GM23338 (cell line): ENCODE measurements at places on chromosomes 5 and 9. TPM values are rescaled to one million over a fixed set of nuclear protein-coding genes. Genes with fewer than 3 reads are reported as not detected.

The LHX6 gene
- 1.0 and 1.3 TPM in 2 replicates for total RNA-seq

The CENPK gene
- 50.2 and 54.9 TPM in 2 replicates for total RNA-seq

The IFNW1 gene
- total RNA-seq, result not detected in 2 replicates

The VAV2 gene
- 24.3 and 28.9 TPM in 2 replicates for total RNA-seq

The LECT2 gene
- not detected in 2 replicates for total RNA-seq

The SHISAL2B gene
- 3.9 and 12.3 TPM in 2 replicates for total RNA-seq

The SLCO4C1 gene
- total RNA-seq, result 6.7 and 7.8 TPM in 2 replicates

The PNPLA7 gene
- total RNA-seq, result 0.39 and 0.80 TPM in 2 replicates

The PCDHGA2 gene
- total RNA-seq, result 0.82 and 1.0 TPM in 2 replicates

The FGF18 gene
- total RNA-seq, result 0.56 TPM in 1 of 2 replicates, not detected in the other
